MCF 10A (cell line): ENCODE measurements at places on chromosomes 5 and 9. TPM values are rescaled to one million over a fixed set of nuclear protein-coding genes. Genes with fewer than 3 reads are reported as not detected.
A peak's percentile ranks its signal among the peaks of the same experiment; 100 is the strongest.

DNA sequence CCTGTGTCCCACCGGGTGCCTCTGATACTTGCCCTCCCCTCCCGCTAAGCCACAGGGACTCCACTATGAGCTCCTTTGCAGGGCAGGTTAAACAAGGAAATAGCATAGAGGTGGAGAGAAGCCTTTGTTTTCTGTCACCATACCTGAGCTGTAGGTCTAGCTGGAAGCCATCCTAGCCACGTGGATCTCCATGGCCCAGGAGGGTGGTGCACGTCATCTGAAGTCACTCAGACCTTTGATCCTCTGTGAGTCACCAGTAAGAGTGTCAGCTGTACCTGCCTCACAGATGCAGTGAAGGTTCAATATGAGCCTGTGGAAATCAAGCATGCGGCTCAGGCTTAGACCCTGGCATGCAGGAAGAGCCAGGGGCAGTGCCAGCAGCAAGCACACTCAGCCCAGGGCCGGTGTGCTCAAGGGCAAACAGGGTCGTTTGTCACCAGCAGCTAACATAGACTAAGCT lies 55.1 kb downstream of the ASS1 start:
- DNase-seq, result peak; percentile 16

GRCh38 chr5:60259730-60260129 lies 366.2 kb upstream of the PDE4D start:
- no peak for DNase-seq

- no peak for DNase-seq
Observed at GRCh38 chr5:62692946-62693713, 114.5 kb downstream of the LRRC70 start.

- DNase-seq, result no peak
Observed at GRCh38 chr5:144254552-144254951, 83.9 kb downstream of the KCTD16 start.

DNA sequence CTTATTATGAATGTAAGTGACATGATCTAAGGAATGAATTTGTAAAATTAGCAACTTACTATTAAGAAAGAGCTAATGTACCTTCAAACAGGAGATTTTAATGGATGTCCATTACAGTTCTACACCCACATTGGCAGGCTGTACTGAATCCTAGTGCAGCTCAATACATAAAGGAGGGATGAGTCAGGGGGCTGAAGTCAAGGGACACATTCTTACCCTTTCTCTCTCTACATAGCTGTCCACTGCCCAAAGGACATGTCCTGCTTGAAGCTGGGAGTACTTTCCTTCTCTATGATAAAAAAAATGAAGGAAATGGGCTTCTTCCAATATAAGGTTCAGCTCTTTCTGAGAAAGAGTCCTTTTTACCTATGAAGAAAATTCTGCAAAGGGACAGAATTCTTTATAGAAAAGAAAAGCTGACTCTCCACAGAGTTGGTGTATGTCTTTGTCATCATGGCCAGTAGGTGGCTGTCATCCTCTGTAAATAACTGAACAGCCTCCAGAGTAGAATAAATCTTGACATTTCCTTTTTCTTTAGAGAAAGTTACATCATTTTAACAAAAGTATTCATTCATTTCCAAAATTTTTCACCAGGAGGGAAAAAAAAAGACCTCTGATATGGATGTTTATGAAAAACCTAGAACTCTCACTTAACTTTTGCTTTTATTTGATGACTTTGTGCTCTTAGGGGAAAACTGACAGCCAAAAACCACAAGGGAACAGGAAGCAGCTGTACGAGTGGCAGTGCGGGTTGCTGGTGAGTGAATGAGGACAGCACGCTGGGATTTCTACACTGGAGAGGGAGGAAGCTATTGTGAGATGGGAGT lies 13.1 kb upstream of the IFNA14 start:
- DNase-seq, result peak; percentile 23

- no peak for DNase-seq
Observed at GRCh38 chr5:149942199-149942598, 2.4 kb downstream of the PDE6A start.

GRCh38 chr5:3020426-3020825 lies 268.9 kb upstream of the IRX2 start:
- DNase-seq, result no peak

GRCh38 chr5:38830521-38831051 lies 15.2 kb upstream of the OSMR start:
- DNase-seq, result peak; percentile 90

DNA sequence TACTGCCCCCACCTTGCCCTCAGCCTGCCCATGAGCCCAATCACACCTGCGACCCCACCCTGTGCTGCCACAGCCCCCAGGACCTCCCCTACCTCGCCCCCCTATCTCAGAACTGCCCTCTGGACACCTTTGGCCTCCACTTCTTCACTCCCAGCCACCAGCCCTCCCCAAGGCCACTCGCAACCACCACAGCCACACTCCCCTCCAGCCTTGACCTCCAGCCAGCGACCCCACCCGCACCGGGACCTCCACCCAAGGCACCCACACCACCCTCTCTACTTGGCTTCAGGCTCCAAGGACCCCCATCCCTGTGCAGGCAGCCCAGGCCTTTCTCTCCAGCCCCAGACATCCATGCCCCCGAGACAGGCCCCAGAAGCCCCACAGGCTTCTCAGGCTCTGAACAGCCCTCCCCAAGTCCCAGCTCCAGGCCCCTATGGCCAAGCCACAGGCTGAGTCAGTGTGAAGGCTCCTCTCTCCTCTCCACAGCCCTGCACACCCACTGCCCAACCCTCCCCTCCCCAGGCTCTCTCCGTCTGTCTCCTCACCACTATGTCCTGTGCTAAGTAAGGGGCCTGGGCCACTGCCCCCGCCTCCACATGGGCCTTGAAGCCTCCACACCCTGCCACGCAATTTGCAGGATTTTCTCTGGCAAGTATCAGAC lies 2.0 kb downstream of the AK1 start:
- no peak for DNase-seq

The TUBB4B gene
- 171 and 180 TPM in 2 replicates for total RNA-seq

The SAPCD2 gene
- total RNA-seq, result 5.7 and 15.7 TPM in 2 replicates

The MARCOL gene
- not detected in 2 replicates for total RNA-seq

The BTNL8 gene
- total RNA-seq, result not detected in 2 replicates

The C5orf52 gene
- total RNA-seq, result not detected in 2 replicates
